Stimulated activated effector memory CD8-positive, alpha-beta T cell treated with anti-CD3 and anti-CD28 coated beads, Interleukin-12 subunit alpha, Interleukin-12 subunit beta, amount 100 ng/mL, for 72 hours (primary cell): ENCODE measurements at places on chromosomes 11 and 22.

GRCh38 chr11:47552566-47553405 is at the start of gene CELF1:
CELF1 (minus strand) TSS chr11:47553132; CDS start chr11:47499523, 53,609 bp downstream.
- peak; percentile 85 for DNase-seq

GRCh38 chr22:43292630-43293018 is 50.5 kb downstream of the SCUBE1 start:
- no peak for DNase-seq

DNA sequence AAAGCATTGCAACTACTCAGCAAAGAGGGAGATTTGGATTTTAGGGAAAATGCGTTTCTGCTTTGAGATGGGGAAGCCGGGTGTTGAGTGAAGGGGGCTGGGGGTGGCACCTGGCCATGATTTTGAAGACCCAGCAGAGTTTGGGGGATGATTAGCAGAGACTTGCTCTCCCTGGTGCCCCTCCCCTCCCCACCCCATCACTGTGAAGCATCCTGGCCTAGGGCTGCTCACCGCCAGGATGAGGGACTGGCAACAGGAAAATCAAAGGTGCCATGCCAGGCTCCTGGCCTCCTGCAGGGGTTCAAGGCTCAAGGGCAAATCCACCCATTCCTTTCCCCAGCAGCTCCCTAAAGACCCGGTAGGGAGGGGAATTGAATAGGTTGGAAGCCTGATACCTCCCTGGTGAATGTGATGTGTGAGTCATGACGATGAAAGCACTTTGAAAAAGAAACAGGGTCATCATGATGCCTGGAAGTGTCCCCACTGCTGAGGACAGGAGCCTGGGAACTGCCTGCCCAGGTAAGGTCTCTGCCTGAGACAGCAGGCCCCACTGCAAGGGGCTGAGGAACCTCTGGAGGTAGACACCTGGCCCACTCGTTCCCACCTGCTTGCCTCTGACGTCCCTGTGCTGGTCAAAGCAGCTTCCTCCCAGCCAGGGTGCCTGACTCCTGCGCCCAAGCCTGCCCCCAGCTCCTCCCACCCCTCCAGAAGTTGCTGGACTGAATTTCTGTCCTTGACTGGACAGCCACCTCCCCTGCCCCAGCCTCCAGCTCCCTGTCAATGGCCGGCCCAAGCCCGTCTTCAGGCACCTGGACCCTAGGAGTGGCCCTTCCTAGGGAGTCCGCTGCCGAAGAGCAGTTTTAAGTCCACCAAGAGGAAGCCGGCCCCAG is 1.7 kb downstream of the CHST1 start:
- no peak for DNase-seq

GRCh38 chr22:47452184-47452583 is 689.7 kb downstream of the TBC1D22A start:
- peak; percentile 45 for DNase-seq

- no peak for DNase-seq
Measured at GRCh38 chr22:25199731-25200520, at the start of gene CRYBB3. CRYBB3 (plus strand) TSS chr22:25199858; CDS start chr22:25201397, 1,539 bp downstream.

DNA sequence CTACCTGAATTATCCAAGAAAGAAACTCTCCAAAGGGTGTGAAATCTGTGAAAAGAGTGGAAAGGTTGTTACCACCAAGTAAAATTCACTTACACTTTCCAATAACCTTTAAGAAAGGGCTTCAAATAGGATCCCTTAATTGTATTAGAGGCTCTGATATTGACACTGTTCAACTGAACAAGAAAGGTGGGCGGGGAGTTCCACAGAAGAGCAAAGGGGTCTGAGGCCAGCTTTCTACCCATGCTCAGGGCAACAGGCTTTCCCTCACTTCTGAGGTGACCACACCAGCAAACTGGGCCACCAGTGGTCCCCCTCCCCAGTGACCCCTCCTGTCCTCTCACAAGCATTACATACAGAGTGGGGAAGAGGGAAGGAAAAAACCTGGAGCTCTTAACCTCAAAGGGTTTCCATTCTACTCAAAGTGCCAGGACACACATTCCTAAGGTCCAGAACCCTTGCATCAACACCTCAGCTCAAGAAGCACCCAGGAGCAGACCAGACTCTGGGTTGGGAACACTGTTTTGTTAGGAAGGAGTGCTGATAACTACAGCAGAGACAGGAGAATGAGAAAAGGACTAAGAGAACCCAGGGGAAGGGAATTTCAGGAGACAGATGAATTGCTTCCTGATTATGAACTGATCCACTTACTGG is 71.6 kb upstream of the AKIP1 start:
- no peak for DNase-seq

DNA sequence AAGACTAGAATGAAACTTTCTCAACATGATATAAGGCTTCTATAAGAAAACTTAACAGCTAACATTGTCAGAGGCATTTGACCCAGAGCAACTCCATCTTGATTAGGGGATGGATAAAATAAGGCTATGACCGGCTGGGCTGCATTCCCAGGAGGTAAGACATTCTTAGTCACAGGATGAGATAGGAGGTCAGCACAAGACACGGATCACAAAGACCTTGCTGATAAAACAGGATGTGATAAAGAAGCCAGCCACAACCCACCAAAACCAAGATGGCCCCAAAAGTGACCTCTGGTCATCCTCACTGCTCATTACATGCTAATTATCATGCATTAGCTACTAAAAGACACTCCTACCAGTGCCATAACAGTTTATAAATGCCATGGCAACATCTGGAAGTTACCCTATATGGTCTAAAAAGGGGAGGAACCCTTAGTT is 135.2 kb downstream of the TTC28 start:
- DNase-seq: no peak

DNA sequence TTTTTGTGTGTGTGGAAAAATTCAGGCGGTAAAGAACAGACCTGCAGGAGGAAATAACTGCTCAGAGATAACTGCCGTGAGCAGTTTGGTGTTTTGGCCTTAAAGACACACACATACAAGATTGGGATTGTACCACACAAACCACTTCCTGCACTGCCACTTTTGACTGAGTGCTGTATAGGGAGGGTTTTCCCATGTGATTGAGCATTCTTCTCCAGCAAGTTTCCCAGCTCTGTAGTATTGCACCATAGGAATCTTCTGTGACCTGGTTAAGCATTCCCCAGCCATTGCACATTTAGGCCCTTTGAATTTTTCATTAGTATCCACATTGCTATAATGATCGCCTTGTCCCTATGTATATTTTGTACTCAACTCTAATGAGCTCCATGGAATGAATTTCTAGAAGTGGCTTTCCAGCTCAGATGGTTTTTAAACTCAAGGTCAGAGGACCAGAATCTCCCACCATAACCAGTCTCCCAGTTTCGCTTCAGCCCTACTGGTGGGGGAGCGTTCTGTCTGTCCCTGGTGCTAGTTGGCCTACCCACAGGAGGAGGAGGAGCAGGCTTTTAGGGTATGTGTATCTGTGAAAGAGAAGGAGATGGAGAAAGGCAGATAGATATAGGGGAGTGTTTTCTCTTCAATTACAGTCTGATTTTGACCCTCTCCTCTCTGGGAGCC is 9.3 kb downstream of the CD82 start:
- no peak for DNase-seq

GRCh38 chr11:96313163-96313562 is 29.8 kb downstream of the MAML2 start:
- no peak for DNase-seq

DNA sequence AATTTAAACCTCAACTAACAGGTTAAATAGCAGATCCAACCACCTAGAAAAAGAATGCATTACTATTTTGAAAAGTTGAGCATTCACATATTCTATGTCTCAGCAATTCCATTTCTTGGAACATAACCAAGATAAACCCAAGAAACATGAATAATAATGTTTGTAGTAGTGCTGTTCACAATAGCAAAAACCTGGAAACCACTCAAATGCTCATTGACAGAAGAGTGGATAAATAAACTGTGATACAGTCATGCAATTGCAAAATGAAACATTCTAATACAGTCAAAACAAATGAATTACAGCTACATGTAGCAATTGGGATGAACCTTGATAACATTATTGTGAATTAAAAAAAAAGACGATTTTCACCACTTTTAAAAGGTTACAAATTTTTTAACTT is 162.8 kb upstream of the TMEM45B start:
- no peak for DNase-seq

DNA sequence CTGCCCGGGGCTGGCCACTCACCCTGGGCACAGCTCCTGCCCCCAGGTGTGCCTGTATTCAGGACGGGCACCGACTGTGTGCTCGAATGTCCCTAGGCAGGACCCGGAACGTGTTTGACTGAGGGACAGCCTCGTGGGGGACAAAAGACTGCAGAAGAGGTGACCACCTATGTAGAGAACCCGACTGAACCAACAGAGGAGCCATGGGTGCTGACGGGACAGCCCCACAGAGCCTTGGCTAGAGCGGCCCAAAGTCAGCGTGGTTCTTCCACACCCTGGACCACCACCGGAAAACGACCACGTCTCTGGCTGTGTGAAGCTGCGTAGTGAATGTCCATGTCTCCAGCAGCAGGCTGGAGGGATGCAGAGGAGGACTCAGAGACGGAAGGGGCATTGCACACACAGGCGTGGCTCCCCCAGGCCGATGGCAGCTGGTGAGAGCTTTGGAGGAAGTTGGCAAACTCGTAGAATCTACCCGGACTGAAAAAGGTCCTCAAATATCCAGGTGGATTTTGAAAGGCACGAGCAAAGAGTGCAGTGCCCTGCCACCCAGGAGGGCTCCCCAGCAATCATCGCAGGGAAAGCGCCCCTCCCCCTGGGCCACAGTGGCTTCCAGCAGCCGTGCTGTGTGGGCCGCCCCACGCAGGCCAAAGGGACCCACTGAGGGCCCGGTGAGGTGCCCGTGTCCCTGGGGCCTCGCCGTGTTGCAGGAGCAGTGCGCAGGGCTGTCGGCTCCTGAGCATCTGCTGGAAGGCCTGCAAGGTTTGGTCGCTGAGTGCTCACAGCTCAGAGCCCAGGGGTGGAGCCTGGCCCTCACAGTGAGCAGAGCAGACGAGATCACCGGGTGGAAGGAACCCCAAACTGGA is 17.5 kb upstream of the MUC5B start:
- no peak for DNase-seq

DNA sequence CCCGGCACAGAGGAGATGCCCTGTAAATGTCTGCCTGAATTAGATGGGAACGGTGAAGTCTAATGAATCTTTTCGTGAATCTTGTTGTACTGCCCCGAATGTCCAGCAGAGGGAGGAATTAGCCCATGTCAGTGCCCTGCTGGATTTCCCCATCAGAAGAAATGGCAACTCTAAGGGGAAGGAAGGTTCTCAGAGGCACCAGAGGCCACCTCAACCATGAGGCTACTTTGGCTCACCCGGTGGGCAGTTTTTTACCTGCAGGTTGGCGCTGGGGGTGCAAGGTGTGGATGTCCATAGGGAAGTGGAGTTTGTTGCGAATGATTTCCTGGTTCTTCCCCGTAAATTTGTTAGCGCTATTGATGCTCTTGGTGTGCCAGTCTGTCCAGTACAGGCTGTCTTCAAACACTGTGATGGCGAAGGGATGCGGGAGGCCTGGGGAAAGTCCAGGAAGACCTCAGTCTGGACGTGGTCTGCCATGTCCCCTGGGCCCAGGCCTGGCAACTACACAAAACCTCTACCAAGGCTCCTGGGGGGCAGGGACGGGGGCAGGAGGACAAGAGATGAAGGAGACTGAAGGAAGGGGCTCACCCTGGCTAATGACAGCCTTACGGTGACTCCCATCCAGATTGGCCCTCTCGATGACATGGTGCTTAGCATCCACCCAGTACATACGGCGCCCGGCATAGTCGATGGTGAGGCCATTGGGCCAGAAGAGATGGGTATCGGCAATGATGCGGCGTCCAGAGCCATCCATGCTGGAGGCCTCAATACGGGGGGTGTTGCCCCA is 28.5 kb downstream of the LRP4 start:
- peak; percentile 68 for DNase-seq

- no peak for DNase-seq
Measured at GRCh38 chr22:25701056-25701780, 40.8 kb upstream of the MYO18B start.

GRCh38 chr11:2481253-2481652 is 36.4 kb downstream of the KCNQ1 start:
- no peak for DNase-seq

DNA sequence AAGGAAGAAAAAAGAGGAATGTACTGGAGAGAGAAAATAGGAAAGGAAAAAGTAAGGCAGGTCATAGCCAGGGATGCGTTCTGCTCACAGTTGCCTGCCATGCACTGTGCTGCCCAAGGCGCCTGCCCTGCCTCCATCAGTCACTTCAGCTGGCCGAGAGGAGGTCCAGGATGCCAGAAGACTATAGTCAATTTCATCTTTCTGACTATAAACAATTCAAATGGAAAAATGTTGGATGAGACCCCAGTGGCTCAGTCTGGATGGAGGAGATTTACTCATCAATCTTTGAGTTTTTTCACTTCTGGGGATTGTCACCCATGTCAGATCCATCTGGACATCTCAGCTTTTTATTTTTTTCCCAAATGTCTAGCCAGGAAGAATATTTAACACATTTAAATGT is 36.7 kb upstream of the CLMP start:
- no peak for DNase-seq
